ENCODE measurements at places on chromosomes 2 and 18. TPM values are rescaled to one million over a fixed set of nuclear protein-coding genes. Genes with fewer than 3 reads are reported as not detected.

The SLC4A5 gene
- 0.20 TPM for total RNA-seq

The AKAIN1 gene
- total RNA-seq: not detected

The SERPINB3 gene
- not detected for total RNA-seq

- no peak for DNase-seq
These were observed 13.1 kb upstream of the NAB1 start for GRCh38 chr2:190635781-190636180.

DNA sequence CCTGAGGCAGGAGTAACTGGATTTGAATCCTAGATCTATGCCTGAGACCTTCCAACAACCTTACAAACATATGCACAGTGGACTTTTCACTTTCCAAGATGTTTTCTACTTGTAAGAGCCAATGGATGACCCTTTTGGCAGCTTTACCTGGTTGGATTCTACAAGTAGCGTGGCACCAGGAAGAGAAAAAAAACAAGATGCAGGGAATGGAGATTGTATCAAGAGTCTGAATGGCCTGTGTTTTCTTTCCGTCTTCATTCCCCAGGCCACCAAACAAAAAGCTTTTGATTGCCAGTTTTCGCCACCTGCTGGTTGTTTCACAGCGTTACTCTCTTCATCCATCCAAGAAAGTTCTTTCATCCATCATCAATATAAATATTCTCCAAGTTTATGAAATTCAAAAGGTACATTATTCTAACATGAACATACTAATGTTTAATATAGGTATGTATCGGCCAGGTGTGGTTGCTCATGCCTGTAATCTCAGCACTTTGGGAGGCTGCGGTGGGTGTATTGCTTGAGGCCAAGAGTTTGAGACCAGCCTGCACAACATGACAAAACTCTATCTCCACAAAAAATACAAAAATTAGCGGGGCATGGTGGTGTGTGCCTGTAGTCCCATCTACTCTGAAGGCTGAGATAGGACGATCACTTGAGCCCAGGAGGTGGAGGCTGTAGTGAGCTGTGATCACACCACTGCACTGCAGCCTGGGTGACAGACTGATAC is 3.5 kb upstream of the BCL2 start:
- DNase-seq: peak; percentile 78

The ZSWIM2 gene
- not detected for total RNA-seq

DNA sequence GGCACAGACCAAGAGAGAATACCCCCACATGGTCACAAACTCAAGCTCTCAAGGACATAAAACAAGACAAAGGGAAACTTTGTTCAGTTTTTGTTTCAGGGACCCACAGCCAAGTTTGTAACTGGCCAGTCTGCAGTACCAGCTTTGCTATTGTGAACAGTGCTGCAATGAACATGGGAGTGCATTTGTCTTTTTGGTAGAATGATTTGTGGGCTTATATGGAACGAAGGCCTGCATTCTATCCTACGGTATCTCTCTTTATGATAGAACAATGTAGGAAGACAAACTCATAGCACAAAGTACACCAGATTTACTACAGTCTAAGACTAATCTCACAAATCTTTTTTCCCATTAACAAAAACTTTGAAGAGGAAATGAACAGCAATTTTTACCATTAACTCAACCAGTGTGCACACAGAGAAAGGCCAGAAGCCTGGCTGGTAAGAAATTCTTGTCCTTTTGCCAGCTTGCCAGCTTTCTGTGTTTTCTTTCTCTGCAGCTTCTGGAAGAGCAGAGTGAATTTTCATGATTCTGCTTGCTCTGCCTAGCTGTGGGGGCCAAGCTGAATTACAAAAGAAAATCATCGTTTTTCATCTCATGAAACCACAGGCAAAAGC is 37.1 kb upstream of the FEZ2 start:
- DNase-seq: no peak

DNA sequence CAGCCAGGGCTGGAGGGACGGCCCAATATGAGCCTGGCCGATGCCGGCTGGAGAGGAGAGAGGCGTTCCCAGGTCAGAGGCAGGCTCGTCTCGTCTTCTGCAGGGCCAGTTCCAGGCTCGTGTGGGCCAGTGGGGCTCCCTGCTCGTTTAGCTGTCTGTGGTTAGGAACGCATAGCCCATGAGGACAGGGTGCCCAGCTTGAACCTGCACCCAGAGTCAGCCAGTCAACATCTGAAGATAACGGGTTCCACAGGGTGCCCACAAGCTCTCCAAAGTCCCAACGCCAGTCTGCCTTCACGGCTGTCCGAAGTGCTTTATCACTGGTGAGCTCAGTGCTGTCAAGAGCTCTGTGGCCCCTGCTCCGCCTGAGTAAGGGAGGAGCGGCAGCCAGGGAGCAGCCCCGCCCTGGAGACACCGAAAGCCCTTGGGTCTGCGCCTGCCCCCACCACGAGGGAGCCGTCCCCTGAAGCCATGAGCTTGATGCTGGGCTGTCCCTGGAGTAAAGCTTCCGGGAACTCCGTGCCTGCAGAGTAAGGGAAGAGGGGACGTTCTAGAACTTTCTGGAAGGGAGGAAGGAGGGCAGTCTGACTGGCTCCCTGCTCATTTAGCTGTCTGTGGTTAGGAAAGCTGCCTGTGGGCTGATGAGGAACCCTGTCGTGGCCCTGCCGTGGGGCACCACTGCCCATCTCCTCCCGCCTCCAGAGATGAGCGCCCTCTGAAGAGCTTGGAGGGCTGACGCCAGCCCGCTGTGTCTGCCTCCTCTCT is 2.7 kb upstream of the HSBP1L1 start:
- no peak for DNase-seq

DNA sequence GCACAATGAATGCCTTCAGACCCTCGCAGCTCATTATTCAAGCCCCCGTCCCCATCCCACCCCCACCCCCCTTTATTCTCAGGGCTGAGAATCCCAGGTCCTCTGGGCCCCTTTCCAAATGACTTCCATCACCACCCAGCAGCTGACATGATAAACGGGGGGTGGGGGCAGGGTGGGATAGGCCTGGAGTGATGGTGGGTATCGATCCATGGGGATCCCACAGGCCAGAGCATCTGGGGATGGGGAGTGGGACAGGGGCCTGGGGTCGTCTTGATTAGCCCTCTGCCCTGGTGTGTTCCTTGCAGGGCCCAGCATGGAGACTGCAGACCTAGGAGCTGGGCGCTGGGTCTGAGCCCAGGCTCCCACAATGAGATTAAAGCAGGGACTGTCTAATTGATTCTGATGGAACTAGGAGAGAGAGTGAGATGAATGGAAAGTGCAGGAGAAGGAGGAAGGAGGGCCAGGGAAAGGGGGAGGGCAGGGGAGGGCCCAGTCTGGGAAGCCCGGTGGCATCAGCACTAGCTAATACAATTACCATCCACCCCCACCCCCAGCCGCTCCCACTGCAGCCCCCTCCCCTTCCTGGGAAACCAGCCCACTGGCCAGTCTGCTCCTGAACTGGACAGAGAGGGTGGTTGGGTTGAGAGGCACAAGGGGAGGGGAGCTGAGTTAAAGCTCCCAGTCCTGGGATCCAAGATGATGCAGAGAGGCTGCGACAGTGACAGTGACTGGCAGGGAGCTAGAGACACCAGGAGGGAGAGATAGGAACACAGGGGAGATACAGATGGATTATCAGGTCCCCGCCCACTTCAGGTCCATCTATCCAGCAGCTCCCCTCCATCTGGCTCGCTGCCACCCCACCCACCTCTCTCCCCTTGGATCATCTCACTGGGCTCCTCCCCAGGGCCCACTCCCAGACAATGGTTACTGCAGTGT is 13.1 kb upstream of the TNS1 start:
- no peak for DNase-seq

DNA sequence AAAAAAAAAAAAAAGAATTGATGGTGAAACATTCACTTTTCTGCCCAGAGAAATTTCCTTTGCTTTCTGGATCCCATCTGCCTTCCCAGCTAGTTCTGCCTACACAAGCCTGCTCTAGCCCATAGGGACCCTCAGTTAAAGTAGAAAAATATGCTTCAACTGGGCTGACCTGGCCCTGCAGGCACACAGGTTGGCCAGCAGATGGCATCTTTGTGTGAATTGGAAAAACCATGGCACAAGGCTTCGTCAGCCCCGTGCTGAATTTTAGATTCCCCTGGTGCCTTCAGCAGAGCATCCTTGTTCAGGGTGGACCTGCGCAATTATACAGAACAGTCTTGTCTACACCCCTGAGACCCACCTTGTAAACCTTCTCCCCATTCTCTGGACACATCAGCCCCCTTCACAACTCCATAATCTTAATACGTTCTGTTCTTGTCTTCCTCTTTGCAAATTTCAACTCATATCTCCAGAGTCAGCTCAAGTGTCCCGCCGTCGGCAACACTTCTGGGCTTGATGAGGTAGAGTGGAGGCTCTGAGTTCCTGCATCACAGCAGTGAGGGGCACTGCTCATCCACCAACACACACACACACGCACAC is 114.5 kb downstream of the INSIG2 start:
- DNase-seq: peak; percentile 56

- no peak for DNase-seq
These were observed 31.8 kb downstream of the AFF3 start for GRCh38 chr2:100110614-100111000.

- DNase-seq: no peak
These were observed 64.0 kb upstream of the CABLES1 start for GRCh38 chr18:23071285-23071684.

The EVX2 gene
- not detected for total RNA-seq

The FEV gene
- not detected for total RNA-seq

The PLB1 gene
- total RNA-seq: 0.22 TPM

The HOXD9 gene
- 23.8 TPM for total RNA-seq

GRCh38 chr2:82968358-82968757 is 1490.7 kb downstream of the SUCLG1 start:
- DNase-seq: no peak

The KCNS3 gene
- total RNA-seq: 0.65 TPM

The SPHKAP gene
- not detected for total RNA-seq

The MRPS5 gene
- total RNA-seq: 48.2 TPM

DNA sequence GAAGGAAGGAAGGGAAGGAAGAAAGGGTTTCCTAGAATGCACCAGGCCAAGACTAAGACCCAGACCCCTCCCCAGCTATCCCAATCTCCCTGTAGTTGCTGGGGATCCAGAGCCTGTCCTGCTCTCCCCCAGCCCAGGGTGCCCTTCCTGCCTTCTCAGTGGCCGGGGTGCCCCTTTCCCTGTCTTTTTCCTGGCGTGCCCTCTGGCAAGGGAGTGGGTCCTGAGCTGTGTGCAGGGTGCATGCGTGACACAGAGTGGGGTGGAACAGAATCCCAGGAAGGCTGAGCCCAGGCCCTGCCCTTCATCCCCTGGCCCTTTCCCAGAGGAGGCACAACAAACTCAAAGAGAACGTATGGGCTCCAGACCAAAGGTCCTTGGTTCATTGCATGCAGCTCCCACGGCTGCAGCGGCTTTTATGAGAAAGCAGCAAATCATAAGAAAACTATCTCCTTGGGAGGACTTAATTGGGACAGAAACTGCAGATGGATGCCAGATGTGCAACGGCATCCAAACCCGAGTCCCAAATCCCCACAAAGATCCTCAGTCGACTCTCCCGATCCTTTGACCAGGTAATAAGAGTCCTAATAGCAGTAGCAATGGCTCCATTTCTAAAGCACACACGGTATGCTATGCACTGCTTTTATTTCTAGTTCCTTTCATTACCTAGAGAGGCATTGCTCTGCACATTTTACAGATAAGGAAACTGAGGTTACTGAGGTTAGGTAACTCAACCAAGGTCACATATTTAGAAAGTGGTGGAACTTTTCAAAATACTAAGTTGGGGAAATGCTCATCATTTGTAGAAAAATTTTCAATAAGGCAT is 12.7 kb upstream of the ARID5A start:
- DNase-seq: no peak

DNA sequence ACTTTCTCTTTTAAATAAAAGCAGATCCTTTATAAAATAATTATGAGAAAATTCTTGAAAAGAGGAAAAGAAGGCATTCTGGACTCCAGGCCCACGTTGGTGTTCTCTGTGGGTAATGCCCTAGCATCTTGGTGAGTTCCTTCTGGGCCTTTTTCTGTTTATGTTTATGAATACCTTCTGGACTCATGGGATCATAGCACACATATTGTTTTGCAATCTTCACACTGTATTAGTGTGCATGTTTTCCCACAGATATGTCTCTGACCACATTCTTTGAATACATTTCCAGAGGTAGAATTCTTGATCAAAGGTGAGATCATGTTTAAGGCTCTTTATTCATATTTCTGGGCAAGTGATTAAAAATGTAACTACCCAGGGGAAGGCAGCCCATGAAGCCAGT is 15.9 kb downstream of the GLI2 start:
- no peak for DNase-seq

GRCh38 chr18:6679201-6679600 is 50.3 kb upstream of the ARHGAP28 start:
- no peak for DNase-seq

DNA sequence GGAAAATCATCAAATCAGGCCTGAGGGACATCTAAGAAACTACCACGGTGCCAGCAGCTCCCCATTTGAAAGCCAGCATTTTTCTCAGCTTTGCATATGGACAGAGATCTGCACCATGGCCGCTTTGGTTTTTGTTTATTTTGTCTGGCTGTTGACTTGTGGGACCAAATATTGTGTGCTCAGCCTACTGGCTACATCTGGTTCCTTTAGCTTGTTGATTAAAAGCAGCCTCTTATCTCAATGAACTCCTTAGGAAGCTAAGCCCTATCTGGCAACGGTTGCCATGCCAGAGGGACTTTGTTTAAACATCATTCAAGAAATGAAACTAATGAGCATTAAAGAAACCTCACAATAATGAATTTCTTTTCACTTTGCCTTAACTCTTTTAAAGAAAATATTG is 32.4 kb upstream of the CCDC150 start:
- DNase-seq: peak; percentile 86

The HS6ST1 gene
- total RNA-seq: 17.9 TPM

The WDPCP gene
- total RNA-seq: 4.6 TPM

- no peak for DNase-seq
These were observed 203.9 kb upstream of the COL3A1 start for GRCh38 chr2:188770296-188770695.

GRCh38 chr18:55405893-55406406 is 182.0 kb downstream of the TCF4 start:
- peak; percentile 96 for DNase-seq

DNA sequence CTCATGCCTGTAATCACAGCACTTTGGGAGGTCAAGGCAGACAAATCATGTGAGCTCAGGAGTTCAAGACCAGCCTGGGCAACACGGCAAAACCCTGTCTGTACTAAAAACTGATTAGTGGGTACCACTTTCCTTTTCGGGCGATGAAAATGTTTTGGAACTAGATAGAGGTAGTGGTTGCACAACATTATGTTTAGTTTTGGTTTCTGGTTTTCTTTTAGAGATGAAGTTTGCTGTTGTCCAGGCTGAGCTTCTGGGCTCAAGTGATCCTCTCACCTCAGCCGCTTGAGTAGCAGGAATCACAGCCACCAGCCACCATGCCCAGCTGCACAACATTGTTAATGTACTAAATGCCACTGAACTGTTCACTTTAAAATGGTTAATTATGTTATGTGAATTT is 27.6 kb downstream of the AAK1 start:
- DNase-seq: no peak

DNA sequence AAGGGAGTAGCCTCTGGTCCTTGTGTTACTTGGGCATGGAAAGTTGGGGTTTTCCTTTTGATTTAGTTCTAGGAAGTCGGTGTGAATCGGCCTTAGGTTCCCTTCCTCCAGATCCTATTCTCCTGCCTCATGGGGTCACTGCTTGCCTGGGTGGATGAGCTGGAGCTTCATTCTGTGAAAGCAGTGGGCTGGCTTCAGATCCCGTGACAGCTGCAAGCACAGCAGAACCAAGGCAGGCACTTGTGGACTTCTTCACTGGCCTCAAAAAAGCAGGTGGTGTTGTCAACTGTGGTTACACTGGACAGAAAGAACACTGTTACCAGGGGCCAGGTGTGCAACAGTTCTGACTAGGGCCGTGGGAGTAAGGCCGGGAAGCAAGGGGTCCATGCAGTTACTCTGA is 243.4 kb downstream of the LDLRAD4 start:
- DNase-seq: no peak

Data from lung microvascular endothelial cell (primary cell).